ENCODE measurements at places on chromosomes 16 and 17.
A peak's percentile ranks its signal among the peaks of the same experiment; 100 is the strongest.

- peak; percentile 64 for DNase-seq
Observed at GRCh38 chr16:53085369-53085843, 30.6 kb downstream of the CHD9 start.

DNA sequence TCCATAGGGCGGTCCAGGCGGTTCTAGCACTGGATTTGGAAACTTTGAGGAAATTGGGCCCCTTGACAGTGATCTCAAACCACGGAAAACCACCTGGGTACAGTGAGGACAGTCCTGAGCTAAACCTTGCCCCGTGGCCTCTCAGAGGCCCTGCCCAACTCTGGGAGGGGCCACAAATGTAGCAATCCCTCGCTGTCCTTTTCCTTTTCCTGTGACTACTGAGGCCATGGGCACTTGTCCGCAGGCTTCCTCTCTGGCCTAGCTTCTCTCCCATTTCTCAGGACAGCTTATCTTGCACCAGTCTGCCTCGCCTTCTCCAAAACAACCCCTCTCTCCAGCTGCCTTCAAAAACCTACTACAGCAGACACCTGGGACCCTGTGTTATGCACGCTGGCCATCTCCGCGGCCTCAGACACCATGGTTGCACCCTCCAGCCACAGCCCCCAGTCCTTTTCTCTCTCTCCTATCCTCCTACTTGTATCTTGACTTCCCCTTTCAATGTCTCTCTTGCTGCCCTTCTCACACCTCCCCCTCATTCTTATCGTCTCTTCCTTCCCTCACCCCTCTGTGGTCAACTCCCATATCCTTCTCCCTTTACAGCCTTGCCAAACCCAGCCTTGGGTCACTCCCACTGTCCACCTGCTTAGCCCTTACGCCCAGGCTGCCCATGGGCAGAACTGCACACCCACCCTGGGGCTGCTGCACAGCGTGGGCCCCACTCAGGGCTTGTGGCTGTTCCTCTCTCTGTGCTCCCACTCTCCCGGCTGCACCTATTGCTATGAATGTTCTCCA, 7.6 kb downstream of the SCPEP1 start:
- DNase-seq: no peak

DNA sequence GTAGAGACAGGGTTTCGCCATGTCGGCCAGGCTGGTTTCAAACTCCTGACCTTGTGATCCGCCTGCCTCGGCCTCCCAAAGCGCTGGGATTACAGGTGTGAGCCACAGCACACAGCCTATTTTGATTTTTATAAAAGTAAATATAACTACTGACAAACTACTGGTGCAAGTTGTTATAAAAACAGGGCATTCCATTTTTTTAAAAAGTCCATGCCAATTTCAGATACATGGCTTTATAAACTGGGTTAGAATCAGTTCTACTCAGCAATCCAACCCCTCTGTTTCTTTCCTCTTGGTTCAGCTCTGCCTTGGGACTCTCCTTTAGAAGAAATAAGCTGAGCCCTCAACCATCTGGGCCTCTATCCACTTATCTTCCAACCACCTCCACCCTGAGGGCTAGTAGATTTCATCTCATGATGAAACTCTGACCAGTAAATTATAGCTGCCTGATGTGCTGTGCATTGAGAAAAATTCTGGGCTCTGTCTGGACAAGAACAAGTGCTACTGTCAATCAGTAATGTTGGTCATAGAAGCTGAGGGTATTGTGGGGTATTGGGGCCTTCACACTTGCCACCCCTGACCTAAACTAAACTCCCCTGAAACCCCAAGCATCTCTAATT, 10.2 kb downstream of the RANBP10 start:
- DNase-seq: no peak

GRCh38 chr17:51362811-51363585, 102.7 kb downstream of the UTP18 start:
- DNase-seq: no peak

DNA sequence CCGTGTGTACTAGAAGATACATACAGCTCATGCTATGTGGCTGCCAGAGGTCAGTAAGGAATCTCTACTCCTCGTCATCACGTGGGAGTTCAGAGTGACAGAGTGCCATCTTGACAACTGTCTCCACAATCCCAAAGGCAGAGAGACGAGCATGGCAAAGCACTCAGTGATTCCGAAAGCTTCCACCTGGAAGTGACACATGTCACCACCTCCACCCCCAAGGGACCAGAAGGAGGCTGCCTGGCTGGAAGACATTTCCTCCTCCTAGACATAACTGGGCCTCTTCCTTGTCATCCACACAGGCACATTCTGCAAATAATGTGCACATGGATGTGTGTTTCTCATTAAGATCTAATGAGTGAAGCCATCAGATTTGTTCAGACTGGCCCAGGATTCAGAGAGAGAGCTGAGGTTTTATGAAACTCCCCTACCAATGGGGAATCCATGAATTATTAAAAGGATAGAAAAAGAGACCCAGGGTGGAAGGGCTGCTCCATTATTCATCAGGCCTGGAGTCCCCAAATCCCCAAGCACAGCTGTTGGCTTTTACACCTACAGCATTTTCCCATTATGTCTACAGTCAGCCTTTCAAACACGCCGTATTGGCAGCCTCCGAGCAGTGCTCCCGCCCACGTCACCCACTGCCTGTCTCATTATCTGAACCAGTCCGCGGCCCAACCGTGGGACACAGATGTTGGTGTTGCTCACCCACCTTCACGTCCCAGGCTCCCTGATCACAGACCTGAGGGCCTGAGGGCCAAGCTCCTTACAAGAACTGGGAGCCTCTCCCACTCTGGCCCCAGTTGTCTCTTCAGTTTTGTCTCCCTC, 3.3 kb upstream of the CACNG5 start:
- no peak for DNase-seq

DNA sequence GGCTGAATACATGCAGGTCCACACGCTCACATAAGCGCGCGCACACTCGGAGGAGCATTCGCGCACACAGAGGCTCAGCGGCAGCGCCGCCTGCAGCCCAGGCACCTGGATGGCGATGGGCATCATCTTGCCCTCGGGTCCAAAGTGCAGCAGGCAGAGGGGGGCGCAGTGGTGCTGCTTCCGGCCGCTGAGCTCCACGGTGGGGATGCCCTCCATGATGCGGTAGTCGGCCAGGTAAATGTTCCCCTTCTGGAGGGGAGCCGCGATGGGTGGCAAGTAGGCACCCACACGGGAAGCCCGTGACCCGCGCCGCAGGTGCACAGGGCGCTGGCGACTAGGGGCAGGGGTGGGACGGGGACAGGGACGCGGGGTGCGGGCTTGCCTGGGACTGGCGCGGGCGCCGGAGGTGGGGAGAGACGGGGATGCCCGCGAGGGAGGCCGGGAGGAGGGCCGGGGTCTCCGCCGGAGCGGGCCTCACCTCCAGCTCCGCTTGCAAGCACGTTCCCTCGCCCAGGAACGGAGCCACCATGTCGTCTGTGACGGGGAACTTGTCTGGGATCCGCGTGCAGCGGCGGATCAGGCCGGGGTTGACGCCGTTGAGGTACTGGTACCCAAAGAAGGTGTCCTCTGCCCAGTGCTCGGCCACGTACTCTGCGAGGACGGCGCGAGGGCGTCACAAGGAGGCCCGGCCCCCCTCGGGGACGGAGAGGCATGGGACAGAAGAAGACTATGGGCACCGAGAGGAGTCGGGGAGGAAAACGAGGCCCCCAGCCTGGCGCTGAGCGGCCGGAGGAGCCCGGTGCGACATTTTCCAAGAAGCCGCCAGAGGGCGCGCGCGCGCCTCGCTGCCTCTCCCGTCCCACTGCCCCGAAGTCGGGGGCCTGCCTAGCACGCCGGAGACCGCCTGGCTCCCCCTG, 8.0 kb downstream of the ALOX12B start:
- DNase-seq: peak; percentile 69

GRCh38 chr17:28247671-28248555, 71.1 kb upstream of the TMEM97 start:
- no peak for DNase-seq

DNA sequence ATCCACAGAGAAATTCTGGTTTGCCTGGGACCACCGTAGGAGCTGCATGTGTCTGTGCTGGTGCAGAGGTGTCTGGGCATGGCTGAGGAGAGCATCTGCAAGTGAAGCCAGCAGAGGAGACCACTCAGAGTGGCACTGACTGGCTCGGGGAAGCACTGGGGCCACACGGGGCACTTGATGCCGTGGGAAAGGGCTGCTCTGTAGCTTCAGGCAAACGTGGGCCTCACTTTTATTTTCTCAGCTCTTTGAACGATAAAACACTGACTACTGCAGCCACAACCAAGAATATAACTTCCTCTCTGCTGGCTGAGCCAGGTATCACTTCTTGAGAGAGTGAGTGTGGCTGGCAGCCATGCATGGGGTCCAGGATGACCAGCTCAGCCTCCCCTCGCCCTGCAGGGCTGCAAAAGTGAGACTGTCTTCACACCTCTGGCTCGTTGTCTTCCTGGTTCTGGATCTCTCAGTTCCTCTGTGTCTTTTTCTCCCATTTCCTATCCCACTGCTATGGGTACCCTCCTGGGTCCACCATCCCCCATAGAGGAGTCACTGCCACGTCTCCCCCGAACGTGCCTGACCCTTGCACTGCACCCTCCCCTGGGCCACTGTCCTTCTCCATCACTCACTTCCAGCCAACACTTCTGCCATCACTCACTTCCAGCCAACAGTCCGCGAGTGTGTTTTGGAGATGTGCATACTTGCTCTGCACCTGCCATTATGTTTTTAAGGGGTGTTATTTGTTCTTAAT, 201.4 kb upstream of the CHMP6 start:
- no peak for DNase-seq

DNA sequence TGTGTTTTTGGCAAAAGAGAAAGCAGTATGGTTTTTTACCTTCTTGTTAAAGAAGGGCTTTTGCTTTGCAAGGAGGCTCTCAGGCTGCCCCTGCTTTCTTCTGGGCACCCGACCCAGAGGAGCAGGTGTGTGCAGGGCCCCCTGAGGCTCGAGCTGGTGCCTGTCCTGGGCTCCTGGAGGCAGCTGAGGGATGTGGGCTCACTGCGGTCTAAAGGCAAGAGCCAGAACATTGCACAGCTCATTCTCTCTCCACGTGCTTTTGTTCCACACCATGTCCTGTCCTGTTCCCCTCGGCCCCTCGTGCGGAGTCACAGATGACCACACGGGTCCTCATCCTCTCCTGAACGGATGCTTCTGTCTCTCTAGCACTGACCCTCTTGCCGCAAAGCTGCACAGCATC, 36.7 kb upstream of the CAPN15 start:
- no peak for DNase-seq

DNA sequence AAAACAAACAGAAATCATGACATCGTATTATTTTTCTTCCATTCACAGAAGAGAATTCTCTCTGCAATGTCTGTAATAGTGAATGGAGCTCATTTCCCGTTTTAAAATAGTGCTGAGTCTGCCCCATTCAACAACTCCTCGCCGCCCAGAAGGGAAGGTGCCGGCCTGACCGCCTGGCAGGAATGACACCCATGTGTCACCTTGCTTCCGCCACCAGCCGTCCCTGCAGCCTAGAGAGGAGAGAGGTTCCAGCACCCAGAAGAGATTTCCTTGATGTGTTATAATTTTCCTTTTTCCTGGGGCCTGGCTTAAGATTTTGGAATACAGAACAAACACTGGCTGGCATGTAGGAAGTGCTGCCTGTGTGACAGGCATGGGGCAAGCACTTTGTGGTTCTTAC, 60.0 kb downstream of the MEAK7 start:
- no peak for DNase-seq

DNA sequence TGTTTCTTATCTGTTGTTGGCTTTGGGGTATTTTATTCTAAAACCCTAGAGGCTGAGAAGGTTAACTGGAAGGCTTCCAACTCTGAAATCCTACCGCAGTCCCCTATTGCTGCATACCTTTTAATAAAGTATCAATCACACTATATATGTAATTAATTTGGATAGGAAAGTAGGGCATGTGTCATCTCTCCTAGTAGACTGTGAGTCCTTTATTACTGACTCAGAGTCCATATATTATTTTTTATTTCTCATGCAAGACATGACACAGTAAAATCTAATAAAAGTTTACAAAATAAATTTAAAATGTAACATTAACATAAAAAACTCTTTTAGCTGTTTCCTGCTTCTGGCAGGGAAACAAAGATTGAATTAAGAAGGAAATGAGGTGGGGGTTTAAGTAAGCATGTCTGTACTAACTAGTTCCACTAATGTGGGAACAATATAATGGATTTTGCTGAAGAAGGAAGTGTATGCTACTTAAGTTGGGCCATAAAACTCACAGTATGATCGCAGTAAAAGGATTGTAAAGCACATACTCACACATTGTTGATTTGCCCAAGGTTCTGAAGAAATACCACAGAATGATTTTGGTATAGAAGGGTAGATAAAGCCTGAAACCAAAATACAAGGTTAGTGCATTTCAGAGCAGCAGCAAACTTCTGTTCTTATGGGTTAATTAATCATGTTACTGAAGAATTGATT, 97.6 kb upstream of the HLF start:
- no peak for DNase-seq

DNA sequence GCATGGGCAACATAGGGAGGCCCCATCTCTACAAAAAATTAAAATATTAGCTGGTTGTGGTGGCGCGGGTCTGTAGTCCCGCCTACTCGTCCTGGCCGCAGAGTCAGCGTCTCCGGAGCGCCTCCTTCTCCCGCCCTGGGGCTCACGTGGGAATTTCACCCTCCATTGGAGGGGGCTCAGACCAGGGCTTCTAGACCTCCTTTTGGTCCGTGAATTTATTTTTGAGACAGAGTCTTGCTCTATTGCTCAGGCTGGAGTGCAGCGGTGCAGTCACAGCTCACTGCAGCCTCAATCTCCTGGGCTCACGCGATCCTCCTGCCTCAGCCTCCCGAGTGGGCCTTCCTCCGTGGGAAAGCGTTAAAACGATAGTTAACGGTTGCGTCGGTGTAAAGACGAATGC, 394 bp upstream of the NME4 start:
- DNase-seq: no peak

DNA sequence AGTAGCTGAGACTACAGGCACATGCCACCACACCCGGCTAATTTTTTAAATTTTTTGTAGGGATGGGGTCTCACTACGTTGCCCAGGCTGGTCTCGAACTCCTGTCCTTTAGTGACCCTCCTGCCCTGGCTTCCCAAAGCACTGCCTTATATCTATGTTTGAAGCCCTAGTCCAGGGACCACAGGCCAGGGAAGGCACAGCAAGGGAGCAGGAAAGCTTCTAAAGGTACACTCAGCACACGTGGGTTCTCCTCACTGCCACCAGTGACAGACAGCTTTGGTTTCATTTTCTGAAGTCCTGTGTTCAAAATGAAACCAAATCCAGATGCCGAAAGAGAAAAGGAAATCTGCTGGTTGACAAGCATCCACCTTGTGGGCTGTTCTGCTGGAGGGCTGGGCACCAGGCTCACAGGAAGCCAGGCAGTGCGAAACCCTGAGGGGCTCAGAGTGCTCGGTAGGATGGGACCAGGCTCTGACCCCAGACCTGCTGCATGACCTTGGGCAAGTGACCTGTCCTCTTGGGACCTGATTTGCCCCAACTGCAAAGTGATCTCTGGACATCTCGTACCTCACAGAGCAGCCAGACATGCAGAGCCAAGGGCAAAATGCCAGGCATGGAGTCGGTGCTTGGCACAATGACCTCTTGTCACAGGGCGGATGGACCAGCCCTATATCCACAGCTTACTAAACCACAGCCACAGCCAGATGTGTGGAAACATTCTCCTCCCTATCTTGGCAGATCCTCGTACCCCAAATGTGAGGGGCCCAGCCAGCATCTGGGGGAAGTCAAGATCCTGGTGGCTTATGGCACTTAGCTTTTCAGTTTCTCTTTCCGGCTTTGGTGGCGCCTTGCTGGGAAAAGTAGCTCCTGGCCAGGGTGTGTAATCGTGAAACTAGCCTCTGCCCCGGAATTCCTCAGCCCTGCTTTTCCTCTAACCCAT, 2.8 kb upstream of the SOCS1 start:
- DNase-seq: no peak

GRCh38 chr17:17469996-17470395, 6.8 kb upstream of the MED9 start:
- no peak for DNase-seq

- no peak for DNase-seq
Observed at GRCh38 chr17:58358408-58359172, 6.6 kb upstream of the SUPT4H1 start.
